Effector CD8-positive, alpha-beta T cell (primary cell): ENCODE measurements at places on chromosomes 1 and 21.

GRCh38 chr1:28026329-28026728, 62.1 kb downstream of the EYA3 start:
- no peak for DNase-seq

GRCh38 chr1:212203630-212204029, 81.6 kb upstream of the PPP2R5A start:
- DNase-seq = no peak

DNA sequence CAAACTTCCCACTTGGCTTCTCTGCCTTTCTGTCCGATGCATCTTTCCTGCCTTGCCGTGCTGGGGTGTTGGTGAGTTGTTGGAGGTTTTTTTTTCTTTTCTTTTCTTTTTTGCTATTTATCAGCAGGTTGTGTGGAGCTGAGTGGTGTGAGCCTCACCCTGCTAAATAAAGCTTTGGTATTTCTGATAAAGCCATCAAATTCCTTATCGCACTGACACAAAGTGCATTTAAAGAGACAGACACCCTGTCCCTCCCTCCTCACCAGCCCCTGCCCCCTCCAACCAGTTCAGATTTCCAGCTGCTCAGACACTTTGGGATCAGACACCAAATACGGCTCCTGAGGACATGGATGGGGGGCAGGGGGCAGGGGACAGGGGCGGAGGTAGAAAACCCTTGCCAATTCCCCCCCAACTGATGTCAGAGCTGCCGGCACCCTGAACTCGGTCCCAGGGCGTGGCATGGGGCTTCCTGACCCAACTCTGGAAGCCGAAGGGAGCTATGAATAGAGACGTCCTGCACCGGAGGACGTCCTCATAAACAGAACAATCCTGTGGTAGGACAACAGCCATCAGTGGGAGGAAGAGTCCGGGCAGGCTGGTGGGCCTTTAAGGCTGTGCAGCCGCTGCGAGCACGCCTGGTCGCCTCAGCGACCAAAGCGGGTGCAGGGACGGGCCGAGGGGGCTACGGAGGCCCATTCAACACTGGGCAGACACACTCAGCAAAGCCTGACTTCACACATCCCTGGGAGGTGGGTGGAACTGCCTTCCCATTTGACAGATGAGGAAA, 79.0 kb downstream of the CASZ1 start:
- no peak for DNase-seq

DNA sequence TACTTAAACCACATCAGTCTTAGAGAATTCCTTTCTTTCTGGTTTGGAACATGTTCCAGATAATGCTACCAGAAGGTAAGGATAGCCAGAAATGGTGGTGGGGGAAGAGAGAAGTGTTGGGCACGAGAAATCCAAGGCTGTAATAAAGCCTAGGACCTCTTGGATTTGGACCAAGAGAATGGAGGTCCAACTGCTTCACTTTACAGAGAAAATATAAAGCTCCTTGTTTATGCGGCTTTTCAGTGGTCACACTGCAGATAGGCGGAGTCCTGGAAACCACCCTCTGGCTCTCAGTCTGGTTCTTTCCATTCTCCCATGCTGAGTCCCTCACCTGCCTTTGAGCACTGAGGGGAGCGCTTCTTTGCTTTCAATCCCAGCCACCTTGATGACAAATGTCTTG, 87.8 kb downstream of the ADCY10 start:
- DNase-seq = no peak

- no peak for DNase-seq
These were observed 41.2 kb upstream of the NRDC start for GRCh38 chr1:51919684-51920083.

- no peak for DNase-seq
These were observed 412.3 kb downstream of the NPHP4 start for GRCh38 chr1:5579966-5580365.

DNA sequence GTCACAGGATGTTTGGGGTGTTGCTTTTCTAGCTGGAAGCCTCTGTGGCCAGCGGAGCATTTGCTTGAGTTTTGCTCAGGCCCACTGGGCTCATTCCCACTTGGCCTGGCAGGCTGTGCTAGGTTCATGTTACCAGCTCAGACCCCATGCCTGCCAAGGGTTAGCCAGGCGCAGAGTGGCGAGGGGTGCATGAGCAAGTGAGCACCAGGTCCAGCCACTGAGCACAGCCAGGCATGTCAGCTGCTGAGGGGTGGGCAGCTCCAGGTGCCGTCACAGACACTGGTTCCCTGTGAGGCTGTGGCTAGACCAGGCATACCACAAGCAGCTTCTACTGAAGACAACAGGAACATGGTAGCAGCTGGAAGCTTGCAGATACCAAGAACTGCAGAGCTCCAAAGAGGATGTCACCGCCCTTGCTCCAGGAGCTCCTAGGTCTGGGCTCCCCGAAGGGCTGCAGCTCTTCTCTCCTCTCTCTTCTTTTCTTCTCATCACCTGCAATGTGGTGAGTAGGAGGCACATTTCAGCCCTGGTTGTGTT, 52.0 kb upstream of the CYYR1 start:
- DNase-seq = no peak

DNA sequence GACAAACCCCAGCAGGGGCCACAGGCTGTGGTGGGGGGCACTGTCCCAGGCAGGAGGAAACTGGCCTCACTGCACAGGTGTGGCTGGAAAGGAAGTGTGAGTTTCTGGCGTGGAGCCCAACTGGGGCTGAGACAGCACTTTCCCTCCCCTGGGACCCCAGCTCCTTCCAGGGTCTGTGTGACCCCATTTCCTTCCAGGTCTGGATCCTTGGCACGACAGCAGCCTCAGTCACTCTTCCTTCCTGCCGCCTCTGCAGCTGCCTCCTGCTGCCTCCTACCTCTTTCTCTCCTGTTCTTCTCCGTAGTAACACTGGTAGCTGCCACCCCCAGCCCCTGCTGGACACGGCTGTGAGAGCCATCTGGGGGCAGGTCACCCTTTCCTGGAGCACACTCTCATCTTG, 88.0 kb downstream of the SIK1 start:
- DNase-seq = no peak

- no peak for DNase-seq
These were observed 119.0 kb downstream of the GREM2 start for GRCh38 chr1:240492832-240493440.

GRCh38 chr1:237814319-237814924, 76.3 kb downstream of the ZP4 start:
- DNase-seq = no peak

DNA sequence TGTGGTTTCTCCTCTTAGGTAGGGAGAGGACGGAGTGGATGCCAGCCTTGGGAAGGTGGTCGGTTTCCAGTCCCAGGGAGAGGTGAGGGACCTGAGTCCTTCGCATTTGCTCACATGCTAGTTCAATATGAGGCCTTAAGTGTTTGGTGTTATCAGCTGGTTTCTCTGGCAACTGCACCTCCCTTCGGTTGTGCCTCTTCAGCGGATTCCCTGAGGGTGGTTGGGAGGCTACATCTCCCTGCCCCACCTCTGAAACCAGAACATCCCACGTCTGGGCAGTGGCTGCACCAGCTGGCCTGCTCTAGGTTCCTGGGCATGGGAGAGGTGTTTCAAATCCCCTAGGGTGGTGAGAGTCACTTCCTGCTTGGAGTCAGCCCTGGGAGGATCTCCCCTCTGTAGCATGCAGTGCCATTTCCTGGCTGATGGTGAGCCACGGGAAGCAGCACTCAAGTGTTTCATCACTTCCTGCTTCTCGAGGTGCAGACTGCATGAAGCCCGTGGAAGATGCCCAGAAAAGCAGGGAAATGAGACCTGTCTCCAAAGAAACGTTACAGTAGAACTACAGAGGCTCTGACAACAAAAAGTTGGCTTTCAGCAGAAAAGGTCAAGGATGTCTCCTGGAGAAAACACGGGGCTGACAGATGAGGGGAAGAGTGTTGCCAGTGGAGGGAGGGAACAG, 4.5 kb downstream of the TMEM125 start:
- no peak for DNase-seq

DNA sequence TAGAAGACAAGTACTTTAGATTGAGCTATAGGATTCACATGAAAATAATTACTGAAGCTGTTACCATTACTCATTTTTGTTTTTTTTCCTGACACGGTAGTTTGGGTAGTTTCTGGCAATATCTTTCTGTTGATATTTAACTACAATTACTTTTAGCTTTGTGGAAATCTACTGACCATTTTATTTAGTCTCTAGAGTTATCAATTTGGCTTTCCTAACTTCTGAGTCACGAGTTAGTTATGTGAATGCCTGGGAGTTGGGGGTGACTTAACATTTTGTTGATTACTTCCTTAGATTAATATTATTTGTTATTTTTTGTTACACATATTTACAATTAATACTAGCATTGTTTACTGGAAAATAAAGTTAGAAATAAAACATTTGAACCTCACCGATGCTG, 160.6 kb downstream of the HMCN1 start:
- DNase-seq = no peak

GRCh38 chr1:194419721-194420120, 1233.3 kb upstream of the B3GALT2 start:
- no peak for DNase-seq

GRCh38 chr1:223765719-223766340, 53.5 kb downstream of the CAPN2 start:
- no peak for DNase-seq

DNA sequence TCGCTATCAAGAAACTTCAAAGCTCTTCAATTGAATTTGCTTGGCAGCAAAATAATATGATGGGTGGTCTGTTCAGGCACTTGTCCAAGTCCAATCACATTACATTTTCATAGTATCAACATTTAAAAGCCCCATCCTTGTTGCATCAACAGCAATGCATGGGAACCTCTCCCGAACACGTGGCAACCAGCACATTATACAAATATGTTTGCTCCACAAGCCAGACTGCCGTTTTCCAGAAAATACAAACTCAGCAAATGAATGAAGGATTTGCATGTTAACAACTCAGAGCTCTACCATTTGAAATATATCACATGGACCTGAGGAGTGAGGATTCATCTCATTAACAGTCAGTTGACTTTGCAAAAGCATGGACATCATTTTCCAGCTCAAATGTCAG, 20.0 kb upstream of the LYPLAL1 start:
- no peak for DNase-seq

DNA sequence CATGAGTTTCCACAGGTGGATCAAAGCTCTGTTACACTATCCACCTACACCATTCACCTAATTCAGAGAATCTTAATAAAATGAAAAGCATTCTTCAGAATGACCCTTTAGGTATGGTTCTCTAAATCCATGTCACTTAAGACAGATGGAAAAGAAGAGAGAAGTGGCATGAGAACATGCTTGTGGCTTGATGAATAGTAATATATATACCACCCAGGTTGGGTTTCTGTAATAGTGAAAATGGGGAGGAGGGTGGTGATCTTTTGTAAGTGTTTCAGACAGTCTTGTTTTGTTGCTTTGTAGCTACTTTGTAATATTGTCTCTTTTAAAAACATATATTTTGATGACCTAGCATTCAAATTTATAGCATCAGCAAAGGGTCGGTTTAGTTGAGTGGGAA, 469.8 kb downstream of the USP25 start:
- DNase-seq = no peak

GRCh38 chr1:54763816-54764132, 549 bp downstream of the PARS2 start:
- DNase-seq = no peak

GRCh38 chr1:77014073-77014788, 147.0 kb downstream of the ST6GALNAC5 start:
- DNase-seq = no peak

DNA sequence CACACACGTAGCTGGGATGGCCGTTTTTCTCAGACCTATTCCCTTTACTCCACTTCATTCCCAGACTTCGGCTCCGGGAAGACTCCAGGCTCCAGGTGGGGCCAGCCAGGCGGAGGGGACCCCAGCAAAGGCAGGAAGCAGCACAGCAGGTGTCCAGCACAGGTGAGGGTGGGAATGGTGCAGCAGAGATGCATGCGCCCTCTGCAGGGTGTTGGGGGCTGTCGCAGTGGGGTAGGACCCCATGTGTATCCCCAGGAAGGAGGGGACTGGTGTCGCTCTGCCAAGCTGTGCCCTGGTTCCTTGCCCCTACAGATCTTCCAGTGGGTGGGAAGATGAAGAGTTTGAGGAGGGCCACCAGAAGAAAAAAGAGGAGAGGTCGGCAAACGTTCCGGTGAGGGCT, 5.3 kb downstream of the TTC24 start:
- DNase-seq = no peak

DNA sequence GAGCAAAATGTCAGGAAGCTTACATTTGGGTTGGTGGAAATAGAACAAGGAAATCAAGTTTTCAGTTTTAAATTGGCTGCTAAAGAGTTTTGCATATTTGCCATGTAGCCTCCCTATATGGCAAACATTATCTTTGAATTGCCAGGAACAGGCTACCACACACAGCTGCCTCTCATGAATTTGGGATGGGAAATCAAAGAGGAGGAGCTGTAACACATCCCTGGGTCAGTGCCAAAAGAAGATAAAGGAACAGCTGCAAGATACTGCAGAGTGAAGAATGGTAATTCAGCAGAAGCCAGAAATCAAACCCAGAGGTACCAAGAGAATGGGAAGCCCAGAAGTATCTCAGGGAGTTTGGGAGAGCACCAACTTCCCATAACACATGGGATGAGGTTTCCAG, 18.6 kb upstream of the RASAL2 start:
- no peak for DNase-seq

DNA sequence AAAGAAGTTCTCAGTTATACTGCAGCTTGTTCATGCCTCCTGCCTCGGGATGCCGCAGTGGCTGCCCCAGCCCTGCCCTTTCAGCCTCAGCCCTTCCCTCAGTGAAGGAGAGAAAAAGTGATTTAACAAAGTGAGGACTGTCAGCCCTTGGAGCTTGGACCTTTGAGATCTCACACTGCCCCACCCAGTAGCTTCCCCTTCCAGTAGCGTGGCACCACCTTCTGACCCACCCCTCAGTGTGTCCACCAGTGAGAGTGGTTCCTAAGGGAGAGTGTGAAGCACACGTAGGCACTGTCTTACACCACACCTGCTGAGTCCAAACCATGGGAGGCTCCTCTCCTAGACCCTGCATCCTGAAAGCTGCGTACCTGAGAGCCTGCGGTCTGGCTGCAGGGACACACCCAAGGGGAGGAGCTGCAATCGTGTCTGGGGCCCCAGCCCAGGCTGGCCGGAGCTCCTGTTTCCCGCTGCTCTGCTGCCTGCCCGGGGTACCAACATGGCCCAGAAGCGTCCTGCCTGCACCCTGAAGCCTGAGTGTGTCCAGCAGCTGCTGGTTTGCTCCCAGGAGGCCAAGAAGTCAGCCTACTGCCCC, at the start of gene CDA:
Gene CDA (plus strand): TSS at position 464 of the 592 bp plus-strand sequence. CDS start 33 bp downstream, at position 497.
- no peak for DNase-seq

- peak; percentile 57 for DNase-seq
These were observed 49.2 kb upstream of the C1orf198 start for GRCh38 chr1:230917284-230918135.

GRCh38 chr1:59057211-59057694, 239.6 kb upstream of the FGGY start:
- no peak for DNase-seq

DNA sequence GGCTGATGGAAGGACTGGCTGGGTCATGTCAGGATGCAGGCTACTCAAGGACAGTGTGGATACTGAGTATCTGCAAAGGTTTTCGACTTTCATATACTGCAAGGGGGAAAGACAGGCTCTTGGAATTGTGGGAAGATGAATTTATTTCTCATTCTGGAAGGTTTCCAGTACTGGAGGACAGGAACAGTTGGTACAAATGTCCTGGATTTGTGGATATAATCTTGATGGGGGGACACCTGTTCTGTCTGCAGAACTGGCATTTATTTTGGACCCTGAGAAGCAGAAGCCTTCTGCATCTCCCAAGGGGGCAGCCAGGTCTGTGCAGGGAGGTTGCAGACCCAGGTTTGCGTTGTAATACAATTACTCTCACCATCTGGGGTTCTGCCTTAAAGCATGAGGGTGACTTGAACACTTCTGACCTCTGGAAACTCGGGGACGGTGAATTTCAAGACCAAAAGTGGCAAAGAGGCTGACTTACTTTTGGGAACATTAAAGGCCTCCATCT, 65.8 kb downstream of the NOS1AP start:
- no peak for DNase-seq

GRCh38 chr1:79585801-79586200, 579.3 kb upstream of the ADGRL4 start:
- DNase-seq = no peak
